ENCODE measurements at places on chromosomes 12 and 14. TPM values are rescaled to one million over a fixed set of nuclear protein-coding genes. Genes with fewer than 3 reads are reported as not detected.

Gene MUCL1
- total RNA-seq = not detected

Gene KRT79
- total RNA-seq = not detected

Gene RNASE7
- not detected for total RNA-seq

Gene PPM1H
- total RNA-seq = 0.22 TPM

Gene APOLD1
- total RNA-seq = 13.2 TPM

Gene SLC6A15
- total RNA-seq = 78.4 TPM

Gene KLRG1
- 0.22 TPM for total RNA-seq

Gene C12orf43
- 14.5 TPM for total RNA-seq

Gene GPRC5D
- not detected for total RNA-seq

Gene SLC5A8
- not detected for total RNA-seq
